ENCODE measurements at places on chromosomes 5 and 9. TPM values are rescaled to one million over a fixed set of nuclear protein-coding genes. Genes with fewer than 3 reads are reported as not detected.

The BAAT gene
- 0.13 TPM for total RNA-seq

The DIRAS2 gene
- total RNA-seq, result not detected

The NR4A3 gene
- 1.3 TPM for total RNA-seq

The MUSK gene
- 0.40 TPM for total RNA-seq

The NR2F1-AS1 gene
- 25.6 TPM for total RNA-seq

The SPINK4 gene
- total RNA-seq, result not detected

The RASGRF2 gene
- total RNA-seq, result 7.5 TPM

The MTX3 gene
- total RNA-seq, result 13.3 TPM

The SAXO1 gene
- total RNA-seq, result not detected

The SCGB3A1 gene
- not detected for total RNA-seq

The FCHO2 gene
- 11.9 TPM for total RNA-seq

The LCP2 gene
- total RNA-seq, result under 0.01 TPM

The CATSPER3 gene
- total RNA-seq, result not detected

The FOXD4 gene
- 0.24 TPM for total RNA-seq

The RANBP3L gene
- total RNA-seq, result 0.13 TPM

The WNT8A gene
- not detected for total RNA-seq

The SLIT3 gene
- total RNA-seq, result 3.4 TPM

All from epithelial cell of alveolus of lung (primary cell).